ENCODE measurements at places on chromosomes 12 and 14.

DNA sequence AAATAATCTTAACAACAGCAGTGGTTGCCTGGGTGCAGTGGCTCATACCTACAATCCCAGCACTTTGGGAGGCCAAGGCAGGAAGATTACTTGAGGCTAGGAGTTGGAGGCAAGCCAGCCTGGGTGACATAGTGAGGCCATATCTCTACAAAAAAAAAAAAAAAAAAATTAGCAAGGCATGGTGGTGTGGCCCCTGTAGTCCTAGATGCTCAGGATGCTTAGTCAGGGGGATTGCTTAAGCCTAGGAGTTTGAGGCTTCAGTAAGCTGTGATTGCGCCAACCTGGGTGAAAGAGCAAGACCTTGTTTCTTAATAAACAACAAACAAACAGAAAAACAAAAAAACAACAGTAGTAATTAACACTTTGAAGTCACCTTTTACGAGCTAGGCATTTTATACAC, 642 bp upstream of the ACSM4 start:
- DNase-seq = no peak

DNA sequence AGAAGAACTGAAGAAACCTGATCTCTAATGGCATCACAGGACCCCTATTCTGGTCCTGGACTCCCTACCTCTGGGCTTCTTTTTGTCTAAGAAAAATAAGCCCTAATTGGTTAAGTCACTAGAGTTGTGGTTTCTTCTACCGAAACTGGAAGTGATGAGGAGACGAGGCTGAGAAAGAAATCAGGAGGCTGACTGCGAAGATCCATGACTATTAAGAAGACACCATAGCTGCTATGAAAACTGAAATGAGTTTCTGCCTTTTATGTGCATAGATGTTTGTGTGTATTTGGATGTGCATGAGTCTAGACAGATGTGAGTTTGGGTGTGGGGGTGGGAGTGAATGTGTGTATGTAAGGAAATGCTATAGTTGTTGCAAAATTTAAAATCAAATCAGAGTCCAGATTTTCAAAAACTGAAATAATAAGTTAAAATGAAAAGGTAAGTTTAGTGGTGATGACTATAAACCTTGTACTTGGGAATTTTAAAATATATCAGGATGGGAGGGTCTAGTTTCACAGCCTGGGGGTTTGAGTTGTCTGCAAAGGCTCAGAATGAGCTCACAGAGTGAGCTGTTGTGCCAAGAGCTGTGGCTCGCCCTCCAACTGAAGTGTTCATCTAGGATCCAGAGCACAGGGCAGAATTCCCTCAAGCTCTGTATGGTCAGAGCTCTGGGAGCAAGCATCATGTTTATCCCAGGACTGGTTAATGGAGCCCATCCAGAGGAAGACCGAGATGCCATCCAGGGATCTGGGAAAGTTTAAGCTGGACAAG, 94.9 kb downstream of the VCPKMT start:
- no peak for DNase-seq

GRCh38 chr14:79278798-79279644, 932.3 kb downstream of the DIO2 start:
- DNase-seq = no peak

DNA sequence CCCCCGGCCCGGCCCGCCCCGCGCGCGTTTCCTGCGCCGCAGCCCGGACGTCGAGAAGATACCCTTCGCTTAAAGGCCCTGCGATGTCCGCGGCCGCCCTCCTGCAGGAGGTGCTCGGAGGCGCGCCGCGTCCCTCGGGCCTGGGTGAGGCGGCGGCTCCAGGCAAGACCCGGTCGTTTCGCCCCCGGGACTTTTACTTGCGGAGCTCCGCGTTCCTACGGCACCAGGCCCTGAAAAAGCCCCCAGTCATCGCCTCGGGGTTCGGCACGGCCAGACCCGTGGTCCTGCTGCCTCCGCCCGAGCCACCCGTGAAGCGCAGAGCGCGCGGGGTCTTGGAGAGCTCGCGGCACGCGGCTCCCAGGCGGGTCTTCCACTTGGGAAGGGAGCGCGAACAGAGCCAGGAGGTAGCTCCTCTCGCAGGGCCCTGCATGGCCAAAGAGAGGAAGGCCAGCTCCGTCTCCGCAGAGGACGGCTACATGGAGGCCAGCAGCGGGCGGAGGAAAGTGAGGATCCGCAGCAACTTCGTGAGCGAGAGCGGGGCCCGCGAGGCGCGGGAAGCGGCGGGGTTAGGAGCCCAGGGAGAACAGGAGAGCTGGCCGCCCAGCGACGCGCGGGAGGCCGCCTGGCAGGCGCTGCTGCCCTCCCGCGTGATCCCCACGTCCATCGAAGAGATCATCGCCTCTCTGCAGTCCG, 26.9 kb downstream of the TTC6 start:
- DNase-seq = no peak

DNA sequence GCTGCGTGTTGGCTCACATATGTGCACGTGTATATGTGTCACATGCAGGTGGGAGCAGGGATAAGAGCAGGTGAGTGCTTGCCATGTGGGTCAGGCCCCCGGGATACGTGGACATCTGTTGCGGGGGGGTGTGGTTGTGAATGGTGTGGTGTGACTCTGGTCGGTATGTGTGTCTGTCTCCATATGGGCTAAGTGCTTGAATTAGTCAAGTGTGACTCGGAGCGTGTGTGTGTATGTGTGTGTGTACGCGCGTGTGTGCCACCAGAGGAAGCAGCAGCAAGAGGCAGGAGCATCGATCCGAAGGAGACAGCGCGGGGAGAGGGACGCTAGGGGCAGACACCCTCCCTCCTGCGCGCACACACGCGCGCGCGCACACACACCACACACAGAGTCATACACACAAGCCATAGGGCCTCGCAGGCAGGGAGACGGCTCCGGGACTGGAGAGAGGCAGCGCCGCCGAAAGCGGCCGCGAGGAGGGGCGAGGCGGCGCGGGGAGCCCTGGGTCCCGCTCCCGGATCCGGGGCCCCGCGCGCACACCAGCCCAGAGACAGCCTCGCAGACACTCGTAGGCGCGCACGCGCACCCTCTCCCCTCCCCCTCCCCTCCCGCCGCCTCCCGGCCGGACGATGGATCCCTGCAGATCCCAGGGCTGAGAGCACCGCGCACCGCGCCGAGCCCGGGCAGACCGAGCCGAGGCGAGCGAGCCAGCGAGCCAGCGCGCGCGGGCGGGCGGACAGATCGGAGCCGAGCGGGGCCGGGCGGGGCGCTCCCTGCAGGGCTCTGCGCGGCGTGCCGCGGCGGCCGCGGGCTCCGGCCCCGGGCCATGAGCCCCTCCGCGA, at the start of gene ASIC1:
ASIC1 (plus strand) TSS at position 597 of the 842 bp plus-strand sequence. CDS start 1,171 bp downstream, outside the sequence.
- peak; percentile 60 for DNase-seq

- peak; percentile 18 for DNase-seq
Observed at GRCh38 chr12:29103539-29103974, 45.5 kb upstream of the FAR2 start.

- no peak for DNase-seq
Observed at GRCh38 chr14:61477712-61478462, 156.5 kb downstream of the PRKCH start.

- no peak for DNase-seq
Observed at GRCh38 chr14:61696753-61697318, 1.5 kb downstream of the HIF1A start.

GRCh38 chr12:53508534-53509170, 1.4 kb upstream of the NPFF start:
- DNase-seq = peak; percentile 53

DNA sequence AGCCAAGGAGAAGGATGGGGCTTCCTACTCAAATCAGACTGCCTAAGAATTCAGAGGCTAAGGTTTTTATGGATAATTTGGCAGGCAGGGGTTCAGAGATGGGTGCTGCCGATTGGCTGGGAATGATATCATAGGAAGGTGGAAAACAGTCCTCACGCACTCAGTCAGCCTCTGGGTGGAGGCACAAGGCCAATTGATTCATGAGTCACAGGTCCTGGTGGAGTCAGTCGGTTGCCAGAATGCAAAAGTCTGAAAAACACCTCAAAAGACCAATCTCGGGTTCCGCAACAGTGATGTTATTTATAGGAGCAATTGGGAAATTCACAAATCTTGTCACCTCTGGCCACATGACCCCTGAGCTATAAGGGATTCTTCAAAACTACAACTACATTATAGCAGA, 105.5 kb downstream of the GXYLT1 start:
- DNase-seq = no peak

- no peak for DNase-seq
Observed at GRCh38 chr12:98612696-98613334, 19.3 kb downstream of the SLC25A3 start.

DNA sequence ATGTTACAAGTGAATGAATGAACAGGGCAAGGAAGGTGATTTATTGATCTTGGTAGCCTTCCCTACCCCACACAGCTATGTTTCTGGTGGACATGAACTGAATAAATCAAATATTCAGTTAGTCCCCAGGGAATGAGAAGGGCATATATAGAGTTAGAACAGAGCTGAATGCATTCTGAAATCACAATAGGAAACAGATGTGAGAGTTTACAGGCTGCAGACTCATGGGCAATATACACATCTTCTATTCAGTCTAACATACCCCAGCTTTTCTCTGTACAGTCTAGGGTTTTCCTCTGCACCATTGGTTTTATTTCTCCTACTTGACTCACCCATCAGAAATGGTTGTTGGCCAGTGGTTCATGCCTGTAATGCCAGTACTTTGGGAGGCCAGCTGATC, 7.3 kb upstream of the STX2 start:
- no peak for DNase-seq

DNA sequence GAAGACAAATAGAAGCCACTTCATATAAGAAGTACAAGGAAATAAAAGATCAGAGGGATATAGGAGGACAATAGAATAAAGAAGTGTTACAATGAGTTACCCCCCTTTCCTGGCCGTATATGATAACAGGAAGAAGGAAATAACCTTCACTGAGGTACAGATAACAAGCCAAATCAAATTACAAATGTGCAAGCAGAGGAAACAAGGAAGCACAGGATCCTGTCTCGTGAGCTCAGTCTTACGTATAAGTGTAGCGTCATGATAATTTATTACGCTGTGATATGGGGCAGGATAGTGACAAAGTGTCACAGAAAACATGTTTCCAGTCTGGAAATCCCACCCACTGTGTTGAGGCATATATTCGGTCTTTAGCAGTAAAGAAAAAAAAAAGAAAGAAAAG, 26.5 kb downstream of the CRACR2A start:
- no peak for DNase-seq

DNA sequence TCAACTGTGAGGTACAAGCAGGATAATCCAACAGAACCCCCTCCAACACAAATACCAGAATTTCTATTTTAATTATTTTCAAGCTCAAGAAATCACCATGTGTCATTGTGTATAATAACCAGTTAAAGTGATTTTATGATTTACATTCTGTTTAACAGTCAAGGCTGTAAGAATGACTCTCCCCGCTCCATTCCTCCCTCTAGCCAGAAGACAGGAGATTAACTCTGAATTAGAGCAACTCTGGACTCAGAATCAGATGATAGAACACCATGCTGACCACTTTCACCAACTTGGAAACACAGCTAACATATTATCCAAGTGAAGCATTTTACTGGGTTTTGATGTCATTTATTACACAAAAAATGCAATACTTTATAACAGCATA, 71.9 kb downstream of the ATP2B1 start:
- no peak for DNase-seq

DNA sequence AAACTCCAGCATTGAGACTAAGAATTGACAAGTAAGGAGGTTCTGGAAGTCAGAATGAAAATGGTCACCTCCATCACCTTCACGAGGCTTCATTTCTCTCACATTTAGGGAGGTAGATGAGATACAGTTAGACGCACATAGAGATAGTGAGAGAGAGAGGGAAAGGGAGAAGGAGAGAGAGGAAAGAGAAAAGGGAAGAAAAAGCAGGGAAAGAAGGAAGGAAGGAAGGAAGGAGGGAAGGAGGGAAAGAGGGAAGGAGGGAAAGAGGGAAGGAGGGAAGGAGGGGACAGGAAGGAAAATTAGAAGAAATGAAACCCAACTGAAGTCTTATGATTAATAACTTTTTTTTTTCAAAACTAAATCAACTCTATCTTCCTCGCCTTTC, 10.7 kb upstream of the FOXG1 start:
- no peak for DNase-seq

- DNase-seq = no peak
Observed at GRCh38 chr12:76692846-76693245, 71.1 kb upstream of the ZDHHC17 start.

- no peak for DNase-seq
Observed at GRCh38 chr14:81221579-81222102, 882 bp upstream of the GTF2A1 start.

- no peak for DNase-seq
Observed at GRCh38 chr12:106245767-106246166, 2.1 kb downstream of the CKAP4 start.

- DNase-seq = no peak
Observed at GRCh38 chr12:6120796-6121473, 3.5 kb downstream of the VWF start.

Measured in stimulated activated CD4-positive, alpha-beta T cell treated with anti-CD3 and anti-CD28 coated beads, Interleukin-1b, Interleukin-23, amount 100 ng/mL, for 24 hours (primary cell).